ENCODE measurements at places on chromosomes 12 and 14. TPM values are rescaled to one million over a fixed set of nuclear protein-coding genes. Genes with fewer than 3 reads are reported as not detected.

DNA sequence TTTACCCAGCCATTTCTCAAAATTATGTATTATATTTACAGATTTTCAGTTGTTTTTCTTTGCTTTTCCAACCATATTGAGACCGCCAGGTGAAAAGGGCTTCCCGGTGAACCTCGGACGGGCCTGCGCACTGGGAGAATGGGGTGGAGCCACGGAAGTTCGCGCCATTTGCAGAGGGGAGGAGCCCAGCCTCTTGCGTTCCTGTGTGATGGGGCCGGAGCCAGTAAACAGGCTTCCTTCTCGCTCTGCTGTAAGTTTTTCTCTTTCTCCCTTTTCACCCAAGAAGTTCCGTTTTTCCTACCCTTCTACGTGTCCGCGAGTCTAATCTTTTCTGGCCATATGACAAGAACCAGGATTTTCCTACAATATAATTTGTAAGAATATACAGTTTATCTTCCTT lies 1108.8 kb upstream of the SEL1L start:
- DNase-seq = peak; percentile 14

- DNase-seq = no peak
Observed at GRCh38 chr12:97941686-97942354, 479.2 kb downstream of the RMST start.

DNA sequence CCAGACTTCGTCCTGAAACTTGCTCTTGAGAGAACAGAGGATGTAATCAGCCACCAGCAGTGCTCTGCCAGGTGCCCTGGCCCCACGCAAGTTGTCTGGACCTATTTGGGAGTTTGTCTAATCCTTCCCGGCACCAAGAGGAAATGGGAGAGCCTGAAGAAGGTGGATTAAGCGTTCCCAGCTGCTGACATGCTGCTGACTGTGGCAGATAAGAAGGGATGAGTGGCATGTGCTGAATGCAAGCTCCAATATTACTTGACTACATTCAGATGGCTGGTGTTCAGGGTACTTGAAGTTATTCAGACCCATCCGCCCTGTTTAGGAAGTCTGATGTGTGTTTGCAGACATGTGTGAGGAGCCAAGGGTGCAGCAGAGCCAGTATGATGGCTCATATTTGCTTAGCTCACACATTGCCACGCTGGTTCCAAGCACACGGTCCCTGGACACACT lies 440.6 kb upstream of the CCDC196 start:
- no peak for DNase-seq

GRCh38 chr12:116376354-116377193 lies 99.1 kb upstream of the MED13L start:
- no peak for DNase-seq

DNA sequence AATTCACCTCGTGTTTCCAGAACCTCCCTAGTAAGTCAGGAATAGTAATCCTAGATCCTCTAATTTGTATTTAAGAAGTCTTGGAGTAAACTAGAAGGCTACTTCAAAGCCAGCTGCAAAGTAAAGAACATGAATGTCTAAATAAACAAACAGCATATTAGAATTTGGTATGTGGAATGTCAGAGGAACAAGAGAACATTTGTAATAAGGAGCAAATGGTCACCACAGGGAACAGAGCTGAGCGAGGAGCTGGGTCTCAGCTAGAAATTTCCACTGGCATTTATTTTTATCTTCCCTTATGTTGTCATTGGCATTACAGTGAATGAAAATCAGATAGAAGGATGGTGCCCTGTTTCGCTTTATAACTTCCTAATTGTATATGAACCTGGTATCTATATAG lies 50.2 kb downstream of the FRMD6 start:
- DNase-seq = no peak

GRCh38 chr12:42173961-42174521 lies 29.4 kb upstream of the GXYLT1 start:
- DNase-seq = no peak

GRCh38 chr14:104569435-104569834 lies 10.1 kb upstream of the C14orf180 start:
- no peak for DNase-seq

DNA sequence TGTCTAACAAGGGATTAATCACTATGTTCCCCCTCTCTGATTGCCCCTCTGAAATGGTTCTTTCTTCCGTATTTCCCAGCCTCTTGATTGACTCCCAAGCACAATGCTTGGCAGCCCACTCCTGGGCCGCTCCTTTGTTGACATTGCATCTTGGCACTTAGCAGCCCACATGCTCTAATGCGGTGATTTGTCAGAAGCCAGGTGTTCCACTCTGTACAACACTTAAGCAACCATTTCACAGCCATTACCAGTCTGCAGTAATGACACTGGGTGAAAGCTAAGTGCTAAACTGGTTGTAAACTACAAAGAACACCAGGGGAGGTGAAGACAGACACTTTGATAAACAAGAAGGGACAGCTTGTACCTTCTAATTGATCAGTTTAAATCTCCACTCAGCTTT lies 353.5 kb downstream of the TMEM132D start:
- peak; percentile 73 for DNase-seq

DNA sequence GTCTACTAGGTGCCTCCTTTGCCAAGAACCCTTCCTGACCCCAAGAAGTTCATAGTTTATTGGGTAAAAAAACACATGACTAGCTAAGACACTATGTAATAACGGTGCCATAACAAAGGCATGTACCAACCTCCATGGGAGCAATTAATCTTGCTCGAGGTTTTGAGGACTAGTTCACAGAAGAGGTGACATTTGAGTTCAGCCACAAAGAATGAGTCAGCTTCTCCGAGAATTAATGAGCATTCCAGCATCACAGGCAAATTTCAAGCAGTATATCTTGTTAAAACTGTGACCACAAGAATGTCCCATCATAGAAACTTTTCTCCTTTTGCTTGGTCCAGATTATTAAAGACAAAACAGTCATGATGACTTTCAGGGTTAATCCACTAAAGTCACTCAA lies 113.0 kb upstream of the RAP1B start:
- DNase-seq = no peak

DNA sequence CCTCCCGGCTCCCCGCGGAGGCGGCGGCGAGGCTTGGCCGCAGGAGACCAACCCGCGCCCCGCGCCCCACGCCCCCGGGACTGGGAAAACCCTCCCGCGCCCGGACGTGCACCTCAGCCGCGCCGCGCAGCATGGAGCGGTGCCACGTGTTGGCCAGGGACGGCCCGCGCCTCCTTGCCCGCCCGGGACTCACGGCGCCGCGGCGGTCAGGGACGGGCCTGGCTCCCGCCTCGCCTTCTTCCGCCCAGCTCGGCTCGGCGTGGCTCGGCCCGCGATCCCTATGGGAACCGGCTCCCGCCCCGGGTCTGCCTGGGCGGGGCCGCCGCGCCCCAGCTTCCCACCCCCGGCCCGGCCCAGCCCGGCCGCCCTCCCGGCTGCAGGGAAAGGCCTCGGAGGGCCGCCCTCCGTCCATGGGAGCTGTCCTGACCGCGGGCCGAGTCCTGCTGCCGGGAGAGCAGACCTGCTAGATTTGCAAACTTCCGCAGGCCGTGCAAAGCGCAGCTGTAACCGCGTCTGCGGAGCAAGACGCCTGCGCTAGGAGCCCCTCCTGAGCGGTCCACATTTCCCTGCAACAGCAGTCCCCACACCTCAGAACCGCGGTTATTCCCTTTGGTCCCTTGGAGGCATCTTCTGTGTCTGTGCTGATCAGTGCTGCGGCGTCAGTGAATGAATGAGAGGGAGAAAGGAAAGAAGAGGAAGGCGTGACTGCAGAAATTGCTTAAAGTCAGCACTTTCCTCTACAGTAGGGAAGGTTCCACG lies at the start of gene CDKL1:
Gene CDKL1 (minus strand): TSS at position 251 of the 759 bp plus-strand sequence. CDS start 1,013 bp downstream, outside the sequence.
- peak; percentile 55 for DNase-seq

DNA sequence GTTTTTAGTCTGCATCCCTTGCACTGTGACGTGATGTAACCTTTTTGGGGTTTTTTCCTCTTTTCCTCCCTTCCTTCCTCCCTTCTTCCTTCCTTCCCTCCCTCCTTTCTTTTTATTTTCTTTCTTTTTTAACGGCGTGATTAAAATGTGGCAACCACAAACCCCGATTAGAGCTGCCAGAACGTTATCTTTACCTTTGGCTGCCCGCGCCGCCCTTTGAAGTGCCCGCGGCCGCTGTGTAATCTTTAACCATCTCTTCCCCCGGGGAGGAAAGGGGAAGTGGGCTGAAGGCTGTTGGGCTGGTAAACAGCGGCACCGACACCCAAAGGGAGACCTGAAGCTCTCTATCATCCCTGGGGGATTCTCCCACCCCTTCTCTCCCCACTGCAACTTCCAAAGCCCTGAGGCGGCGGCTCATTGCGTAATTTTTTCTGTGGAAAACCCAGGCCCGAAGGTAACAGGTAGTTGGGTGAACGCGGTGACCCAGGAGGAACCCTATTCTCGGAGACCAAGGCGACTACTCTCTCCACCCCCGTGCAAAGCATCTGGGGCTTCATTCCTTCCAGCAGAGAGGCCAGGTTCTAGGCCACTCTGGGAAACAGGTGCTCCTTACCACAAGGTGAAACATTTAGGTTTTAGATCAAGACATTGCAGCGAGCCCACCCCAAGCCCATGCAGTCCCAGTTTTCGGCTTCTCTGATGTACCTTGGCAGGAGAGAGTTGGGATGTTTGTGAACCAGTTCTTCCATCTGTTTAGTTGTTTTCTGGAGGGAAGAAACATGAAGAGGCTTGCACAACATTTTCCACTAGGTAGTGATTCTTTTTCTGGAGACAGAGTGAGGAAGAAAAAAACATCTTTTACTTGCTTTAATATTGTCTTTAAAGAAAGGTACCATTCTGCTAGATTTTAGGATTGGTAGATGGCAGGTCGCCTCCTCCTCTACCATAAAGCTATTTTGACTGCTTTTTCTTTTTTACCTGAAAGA lies 1.5 kb downstream of the LGR5 start:
- no peak for DNase-seq

GRCh38 chr12:11862798-11863197 lies 207.9 kb upstream of the BCL2L14 start:
- DNase-seq = no peak

RTL1 gene
- total RNA-seq = 0.09 TPM

FGF23 gene
- total RNA-seq = 0.06 TPM

TCP11L2 gene
- total RNA-seq = 48.9 TPM

GALNT9 gene
- 0.12 TPM for total RNA-seq
